ENCODE measurements at places on chromosomes 4 and X.

DNA sequence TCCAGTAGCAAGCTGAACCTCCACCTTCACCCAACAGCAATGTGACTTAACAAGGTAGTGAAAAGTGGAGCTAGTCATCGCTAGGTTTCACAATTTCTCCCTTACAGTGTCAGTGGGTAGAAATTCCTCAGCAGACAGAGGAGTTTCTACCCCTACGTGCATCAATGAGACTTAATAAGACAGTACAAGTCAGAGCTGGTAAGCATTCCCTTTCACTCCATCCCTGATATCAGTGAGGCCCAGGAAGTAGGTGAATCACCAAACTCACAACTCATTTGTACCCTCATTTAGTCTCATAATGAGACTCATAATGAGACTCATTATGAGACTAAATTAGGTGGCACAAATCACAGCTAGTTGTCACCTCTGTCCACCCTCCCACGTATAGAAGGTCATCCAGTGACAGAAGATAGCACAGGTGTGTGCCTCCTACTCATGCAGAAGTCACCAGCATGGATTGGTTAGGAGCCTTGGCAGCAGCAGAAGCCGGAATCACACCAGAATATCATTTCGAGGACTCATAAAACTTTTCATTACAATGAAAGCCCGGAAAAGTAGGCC is 50.8 kb upstream of the NUDT10 start:
- DNase-seq: no peak

DNA sequence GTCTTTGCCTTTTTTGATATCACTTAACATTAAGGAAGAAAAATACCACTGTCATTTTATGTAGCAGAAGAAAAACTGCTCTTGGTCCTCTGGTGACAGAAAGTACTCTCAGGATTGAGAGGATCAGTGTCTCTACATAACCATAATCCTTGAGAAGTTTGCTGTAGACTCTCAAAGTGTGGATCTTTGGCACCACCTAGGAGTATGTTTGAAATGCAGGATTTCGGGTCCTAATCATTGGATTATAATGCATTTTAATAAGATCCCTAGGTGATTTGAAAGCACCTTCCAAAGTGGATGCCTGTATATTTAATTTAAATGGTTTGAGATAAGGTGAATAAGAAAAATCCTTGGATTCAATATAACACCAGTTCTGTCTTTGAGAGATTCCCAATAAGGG is 23.2 kb downstream of the MOB1B start:
- no peak for DNase-seq

- DNase-seq: no peak
These were observed 1.0 kb upstream of the ACSL1 start for GRCh38 chr4:184826691-184827270.

DNA sequence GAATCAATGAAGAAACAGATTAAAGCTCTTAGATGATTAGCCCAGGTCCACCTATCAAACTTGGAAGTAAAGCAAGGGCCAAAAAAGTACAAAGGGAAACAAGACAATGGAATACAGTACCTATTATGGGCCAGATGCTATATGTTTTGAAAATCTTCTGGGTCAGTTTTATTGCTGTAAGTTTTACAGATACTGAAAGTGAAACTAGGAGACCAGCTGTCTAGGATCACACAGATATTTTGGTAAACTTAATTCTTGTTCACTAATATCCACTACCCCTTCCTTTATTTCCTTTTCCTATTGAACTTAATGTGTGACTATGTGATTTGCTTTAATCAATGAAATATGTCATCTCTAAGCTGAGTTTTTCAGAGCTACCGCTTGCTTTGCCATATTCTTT is 505.4 kb upstream of the PITX2 start:
- DNase-seq: no peak

GRCh38 chr4:138758876-138759553 is 256.6 kb upstream of the NOCT start:
- no peak for DNase-seq

DNA sequence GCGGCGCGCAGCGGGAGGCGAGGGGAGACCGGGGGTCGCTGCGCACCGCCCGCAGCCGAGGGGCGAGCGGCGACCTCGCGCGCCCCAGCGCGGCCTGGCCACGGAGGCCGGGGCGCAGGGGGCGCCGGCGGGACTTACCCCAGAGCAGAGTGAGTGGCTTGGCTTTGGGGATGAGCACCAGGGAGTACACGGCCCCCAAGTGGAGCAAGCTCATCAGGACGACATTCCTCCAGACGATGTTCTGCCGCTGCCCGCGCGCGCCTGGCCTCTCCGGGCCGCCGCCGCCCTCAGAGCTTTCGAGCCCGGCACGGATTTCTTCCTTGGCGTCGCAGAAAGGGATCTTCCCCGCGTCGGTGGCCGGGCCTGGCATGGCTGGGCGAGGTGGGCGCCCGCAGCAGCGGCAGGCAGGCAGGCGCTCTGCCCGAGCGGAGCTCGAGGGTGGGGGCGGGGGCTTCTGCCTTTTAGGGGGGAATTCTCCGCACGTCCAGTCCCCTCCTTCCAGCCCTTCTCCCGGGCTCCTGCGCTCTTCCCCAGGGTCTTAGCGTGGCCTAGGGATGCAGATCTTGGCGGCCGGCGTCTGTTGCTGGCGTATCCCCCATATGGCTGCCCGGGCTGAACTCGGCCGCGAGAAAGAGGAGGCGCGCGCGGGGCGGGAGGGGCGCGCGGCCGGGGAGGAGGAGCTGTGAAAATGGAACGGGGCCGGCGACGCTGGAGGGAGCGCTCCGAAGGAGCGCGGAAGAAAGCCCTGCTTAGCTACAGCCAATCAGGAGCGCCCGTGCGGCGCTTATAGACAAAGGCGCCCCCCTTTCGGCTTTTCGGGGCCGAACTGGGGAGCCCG is at the start of gene SCD5:
SCD5 (minus strand) TSS at position 629 of the 838 bp plus-strand sequence; CDS start at position 370, 259 bp downstream.
- peak; percentile 80 for DNase-seq

GRCh38 chr4:154526151-154526550 is 24.0 kb downstream of the PLRG1 start:
- DNase-seq: no peak

DNA sequence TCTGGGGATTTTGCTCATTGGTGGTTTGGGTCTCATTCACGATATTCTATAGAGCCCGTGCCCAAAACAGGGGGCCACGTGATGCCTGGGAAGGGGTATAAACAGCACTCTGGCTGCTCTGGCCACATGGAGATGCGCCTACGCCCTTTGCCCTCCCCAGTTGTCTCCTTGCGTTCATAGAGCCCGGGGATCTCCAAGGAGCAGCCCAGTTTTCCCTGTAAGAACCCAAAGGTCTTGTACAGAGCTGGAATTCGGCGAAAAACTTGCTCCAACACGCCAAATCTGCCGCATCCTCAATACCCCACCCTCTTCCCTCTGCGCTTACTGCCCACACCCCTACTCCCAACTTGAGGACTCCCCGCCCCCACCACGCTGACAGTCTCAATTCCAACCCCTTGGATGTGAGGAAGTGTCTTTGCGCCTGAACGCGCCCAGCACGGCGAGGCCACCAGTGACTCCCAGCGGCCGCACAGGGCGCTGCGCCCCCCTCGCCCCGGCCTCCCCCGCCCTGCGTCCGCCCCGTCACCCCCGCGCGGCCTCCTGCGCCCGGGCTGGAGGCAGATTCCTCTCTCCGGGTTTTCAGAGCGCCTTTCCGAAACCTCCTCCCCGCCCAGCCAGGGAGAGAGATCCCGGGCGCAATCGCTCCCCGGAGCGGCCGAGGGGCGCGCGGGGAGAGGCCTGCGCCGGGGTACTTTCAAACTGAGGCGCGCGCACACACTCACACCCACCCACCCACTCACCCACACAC is at the start of gene NHS:
NHS (plus strand) TSS at position 582 of the 748 bp plus-strand sequence. CDS start 558 bp downstream, outside the sequence.
- peak; percentile 25 for DNase-seq

GRCh38 chr4:145883101-145883694 is 55.4 kb downstream of the ZNF827 start:
- DNase-seq: no peak

DNA sequence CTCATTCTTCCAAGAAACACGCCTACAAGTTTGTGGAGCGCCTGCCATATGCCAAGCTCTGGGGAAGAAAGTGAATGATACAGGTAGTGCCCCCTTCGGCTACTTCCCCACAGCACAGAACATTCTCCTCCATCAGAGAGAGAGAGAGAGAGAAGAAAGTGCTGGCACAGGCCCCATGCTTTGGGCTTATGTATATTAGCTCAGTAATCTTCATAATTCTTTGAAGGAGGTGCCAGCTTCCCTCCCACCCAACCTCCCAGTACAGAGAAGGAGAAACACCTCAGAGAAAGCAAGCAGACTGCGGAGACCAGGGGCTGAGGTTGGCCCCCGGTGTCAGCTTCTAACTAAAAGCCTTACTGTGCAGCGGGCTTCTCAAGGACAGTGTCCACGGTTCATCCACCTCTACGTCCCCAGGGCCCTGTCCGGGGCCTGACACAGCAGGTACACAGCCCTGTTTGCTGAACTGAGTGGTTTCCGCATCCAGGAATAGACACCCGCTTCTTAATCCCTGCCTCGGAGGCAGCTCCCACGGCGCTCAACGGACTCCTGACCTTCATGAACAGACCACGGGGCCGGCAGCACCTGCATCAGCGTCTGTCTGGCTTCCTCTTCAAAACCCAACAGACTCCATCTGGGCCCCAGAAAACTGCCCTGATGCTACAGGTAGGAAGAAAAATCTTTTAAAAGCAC is 50.2 kb downstream of the JAKMIP1 start:
- no peak for DNase-seq

DNA sequence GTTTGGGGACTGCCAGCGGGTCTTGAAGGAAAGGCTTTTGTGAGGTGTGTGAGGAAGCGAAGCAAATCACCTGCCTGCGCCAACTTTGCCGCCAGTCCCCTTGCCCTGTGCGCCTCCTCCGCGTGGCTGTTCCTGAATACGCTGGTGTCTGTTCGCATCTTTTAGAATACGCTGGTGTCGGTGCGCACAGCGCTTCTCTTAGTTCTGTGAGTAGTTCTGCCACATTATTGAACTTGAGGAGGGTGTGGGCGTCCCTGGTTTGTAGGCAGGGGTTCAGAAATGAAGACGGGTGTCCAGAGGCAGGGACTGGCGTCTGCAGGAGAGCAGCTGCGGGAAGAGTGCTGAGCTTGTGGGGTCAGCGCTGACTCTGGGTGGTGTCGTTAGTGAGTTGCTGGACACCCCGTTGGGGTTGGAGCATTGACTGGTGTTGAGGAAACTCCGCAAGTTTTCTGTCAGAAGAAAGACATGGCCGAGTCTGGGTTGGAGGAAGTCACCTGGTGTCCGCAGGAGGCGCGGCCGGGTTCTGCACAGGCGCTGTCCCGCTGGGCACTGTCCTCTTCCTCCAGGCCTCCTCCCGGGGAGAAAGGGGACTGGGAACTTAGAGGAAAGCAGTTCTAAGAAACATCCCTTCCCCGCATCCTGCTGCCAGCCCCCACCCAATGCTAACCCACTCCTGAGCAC is 930 bp downstream of the ZNF718 start:
- peak; percentile 14 for DNase-seq

GRCh38 chr4:115356176-115356575 is 242.8 kb upstream of the NDST4 start:
- DNase-seq: no peak

- DNase-seq: no peak
These were observed 2.5 kb downstream of the HERC6 start for GRCh38 chr4:88381123-88381522.

DNA sequence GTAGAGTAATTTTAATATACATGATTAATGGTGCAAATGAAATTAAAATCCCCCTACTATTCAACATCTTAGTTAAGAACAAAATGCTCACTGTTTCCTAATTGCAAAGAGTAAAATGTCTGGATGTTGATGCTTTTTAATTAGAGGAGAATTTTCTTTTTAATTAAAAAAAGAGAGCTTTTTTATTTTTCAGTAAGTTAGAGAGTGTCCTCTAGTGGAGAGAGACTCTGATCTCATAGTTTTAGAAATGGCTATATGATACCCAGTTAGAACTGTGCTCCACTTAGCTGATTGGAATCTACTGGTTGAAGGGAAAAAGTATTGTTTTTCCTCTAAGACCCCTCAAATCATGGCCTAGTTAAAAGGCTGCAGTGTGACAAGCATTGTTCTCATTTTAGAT is 312.0 kb upstream of the MAGEB2 start:
- DNase-seq: no peak

- no peak for DNase-seq
These were observed 16.5 kb upstream of the PACRGL start for GRCh38 chr4:20683766-20684165.

- DNase-seq: no peak
These were observed 529.4 kb upstream of the ATOH1 start for GRCh38 chr4:93299118-93299517.

DNA sequence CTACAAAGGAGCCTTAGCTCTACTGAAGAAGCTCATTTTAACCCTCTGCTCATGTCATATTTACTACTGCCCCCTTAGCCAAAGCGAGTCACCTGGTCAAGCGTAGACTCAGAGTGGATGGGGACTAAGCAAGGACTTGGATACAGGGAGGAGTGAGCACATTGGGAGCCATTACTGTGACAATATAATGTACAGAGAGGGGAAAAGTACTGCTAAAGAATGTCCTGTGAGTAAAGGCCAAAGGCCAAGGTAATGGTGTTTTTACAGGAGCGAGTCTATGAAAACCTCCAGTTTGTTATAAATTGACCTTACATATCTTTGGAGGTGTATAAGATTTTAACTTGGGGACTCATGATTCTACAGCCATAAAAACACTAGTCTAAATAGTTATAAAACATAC is 10.6 kb upstream of the GK start:
- DNase-seq: no peak

DNA sequence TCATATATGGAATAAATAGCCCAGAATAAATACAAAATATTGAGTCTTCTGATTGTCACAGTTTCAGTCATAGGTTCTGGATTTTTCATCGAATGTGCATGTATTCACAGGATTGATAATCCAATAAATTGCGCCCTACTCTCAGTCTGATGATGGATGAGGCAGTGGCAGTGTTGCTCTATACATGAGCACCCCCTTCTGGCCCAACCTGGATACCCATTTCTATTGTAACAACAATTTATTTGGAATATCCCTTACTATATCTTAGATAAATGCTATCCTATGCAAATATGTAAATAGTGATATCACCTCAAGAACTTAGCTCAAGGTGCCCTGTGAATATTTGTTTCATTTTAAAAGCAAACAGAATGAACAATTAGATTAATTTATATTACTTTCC is 733.7 kb upstream of the PABPC4L start:
- DNase-seq: no peak

DNA sequence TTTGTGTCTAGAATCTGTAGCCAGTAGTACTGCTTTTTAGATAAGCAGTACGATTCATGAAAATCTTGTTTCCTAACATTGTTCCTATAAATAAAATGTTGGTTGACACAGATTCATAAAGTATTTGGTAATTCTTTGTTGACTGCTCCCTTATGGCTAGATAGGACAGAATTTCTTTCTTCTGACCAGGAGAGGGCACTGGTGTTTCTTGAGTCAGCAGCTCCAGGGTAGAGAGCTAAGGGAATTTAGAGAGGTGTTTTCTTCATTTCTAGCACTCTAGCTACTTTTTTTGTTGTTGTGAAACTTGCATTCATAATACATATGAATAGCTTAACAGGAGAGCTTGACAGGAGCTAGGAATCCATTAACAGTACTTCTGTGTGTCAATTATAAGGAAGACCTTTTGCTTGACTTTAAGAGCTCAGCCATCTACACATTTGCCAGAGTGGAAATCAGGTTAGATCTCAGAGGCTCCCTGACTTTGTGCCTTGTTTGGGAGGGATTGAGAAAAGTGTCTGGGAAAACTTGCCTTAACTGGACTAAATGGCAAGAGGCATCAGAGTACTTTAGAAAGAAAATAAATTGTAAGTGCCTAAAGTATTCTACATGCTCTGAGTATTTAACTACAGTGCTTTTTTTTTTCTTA is 756.1 kb downstream of the SH3BGRL start:
- no peak for DNase-seq

- no peak for DNase-seq
These were observed 28.2 kb upstream of the PGK1 start for GRCh38 chrX:78075787-78076389.

GRCh38 chrX:18883234-18883960 is 100.5 kb downstream of the PHKA2 start:
- DNase-seq: no peak

Data from posterior cingulate gyrus (tissue), 11 donors.